Suppressor macrophage treated with lipopolysaccharide for 4 hours (primary cell): ENCODE measurements at places on chromosomes 7 and 10.

GRCh38 chr7:150368884-150369747, 494 bp downstream of the REPIN1 start:
- peak; percentile 41 for DNase-seq

DNA sequence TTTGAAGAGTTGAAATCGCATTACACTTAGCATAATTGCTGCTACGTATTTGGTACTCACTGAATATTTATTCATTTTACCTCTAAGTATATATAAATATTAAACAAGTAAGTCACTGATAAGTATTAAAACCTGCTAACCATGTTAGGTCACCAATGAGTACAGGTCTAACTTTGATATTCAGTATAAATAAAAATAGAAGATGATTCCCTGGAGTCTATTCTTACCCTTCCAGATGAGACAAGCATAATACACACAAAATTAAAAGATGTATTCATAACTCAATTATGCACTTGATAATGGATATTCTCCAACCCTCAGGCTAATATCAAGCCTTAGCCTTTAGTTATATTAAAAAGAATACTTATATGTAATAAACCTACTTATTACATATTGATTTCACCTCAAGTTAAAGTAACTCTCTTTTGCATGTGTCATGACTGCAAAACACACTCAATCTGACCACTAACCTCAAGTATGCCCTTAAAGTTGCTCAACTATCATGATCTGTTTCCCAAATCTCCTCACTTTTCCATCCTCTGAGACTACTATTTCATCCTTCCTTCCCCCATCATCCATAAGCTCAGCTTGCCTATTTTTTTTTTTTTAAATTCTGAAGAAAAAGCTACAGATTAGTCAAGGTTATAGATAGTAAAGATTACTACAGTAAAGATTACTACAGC, 46.8 kb downstream of the IPMK start:
- no peak for DNase-seq

- no peak for DNase-seq
These were observed 578.5 kb upstream of the MKI67 start for GRCh38 chr10:128704716-128705115.

DNA sequence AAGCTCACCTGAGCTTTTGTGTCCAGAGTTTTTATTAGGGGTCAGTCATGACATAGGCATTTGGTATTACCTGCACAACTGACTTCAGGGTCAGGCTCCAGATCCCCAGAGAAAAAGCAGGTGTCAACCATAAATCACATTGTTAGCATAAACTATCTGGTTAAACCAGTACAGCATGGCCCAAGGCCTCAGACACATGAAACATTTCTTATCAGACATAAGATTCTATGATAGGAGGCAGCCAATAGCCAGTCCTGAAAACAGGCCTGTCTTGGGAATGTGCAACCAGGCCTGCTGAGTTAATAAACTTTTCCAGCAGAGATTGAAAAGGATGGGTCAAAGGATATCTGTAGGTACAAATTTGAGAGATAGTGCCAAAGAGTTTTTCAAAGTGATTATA, 116.1 kb downstream of the TPST1 start:
- no peak for DNase-seq

DNA sequence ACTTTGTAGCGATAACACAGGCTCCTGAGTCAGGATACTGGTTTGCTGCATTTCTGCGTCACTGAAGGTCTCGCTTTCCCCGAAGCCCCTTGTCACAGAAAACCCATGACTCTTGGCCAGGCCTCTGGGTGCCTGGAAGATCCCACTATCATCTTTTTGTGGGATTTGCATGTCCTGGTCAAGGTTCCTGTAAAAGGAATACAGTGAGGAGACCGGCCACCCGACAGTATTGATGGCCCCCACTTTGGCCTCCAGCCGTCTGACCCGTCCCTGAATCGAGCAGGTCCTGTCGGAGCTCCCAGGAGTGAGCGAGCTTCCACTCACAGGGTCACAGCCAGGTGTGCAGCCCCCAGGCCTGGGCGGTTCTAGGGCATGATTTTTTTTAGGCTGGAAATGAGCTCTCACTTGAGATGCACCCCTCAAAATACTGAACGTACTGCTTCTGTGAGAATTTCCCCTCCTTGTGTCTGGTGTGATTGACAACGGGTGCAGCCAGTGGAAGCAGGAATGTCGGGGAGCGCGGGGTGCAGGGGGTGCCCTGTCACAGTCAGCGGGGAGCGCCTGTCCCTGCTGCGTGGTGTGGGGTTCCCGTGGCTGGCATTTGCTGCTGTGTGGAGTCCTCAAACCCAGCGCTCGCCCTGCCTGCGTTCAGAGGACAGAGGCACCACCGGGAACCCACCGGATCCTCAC, 75.8 kb downstream of the DNAJB6 start:
- DNase-seq = no peak

GRCh38 chr7:140501966-140502365, 22.7 kb upstream of the MKRN1 start:
- no peak for DNase-seq

- peak; percentile 71 for DNase-seq
These were observed 56.6 kb downstream of the ELMO1 start for GRCh38 chr7:37391791-37392672.

DNA sequence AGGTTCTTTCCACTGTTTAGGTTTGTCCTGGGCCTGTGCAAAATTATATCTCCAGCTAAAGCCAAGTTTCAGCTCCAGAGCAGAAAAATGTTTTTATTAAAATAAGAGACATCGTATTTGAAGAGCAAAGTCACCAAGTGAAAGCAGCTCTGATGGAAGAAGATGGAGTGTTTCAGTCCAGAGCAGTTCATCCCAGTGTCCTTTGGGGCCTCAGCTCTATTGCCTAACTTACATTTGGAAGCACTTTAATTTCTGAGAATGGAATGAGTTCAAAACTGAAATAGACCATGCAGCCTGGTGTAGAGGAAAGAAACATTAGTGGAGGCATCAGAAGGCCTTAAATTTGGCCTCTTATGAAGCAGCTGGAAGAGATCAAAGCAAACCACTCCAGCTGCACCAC, 545.2 kb downstream of the SORCS1 start:
- DNase-seq = no peak

- peak; percentile 22 for DNase-seq
These were observed 10.0 kb downstream of the CYP3A5 start for GRCh38 chr7:99669782-99670181.

GRCh38 chr7:106792233-106792926, 72.7 kb upstream of the PIK3CG start:
- DNase-seq = no peak

DNA sequence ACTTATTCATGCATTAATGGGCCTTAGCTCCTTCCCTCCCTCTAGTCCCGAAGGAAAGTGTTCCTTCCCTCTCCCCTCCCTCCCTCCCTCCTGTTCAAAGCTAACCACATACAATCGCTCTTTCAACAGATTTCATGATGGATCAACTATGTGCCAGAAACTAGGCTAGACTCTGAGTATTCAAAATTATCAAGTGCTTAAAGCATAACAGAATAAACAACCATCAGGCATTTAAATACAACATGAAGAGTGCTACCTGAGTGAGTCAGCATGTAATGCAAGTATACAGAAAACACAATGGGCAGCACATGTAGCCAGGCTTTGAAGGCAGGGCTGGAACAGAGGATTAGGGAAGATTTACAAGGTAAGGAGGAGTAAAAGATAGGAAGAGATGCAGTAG, 11.3 kb downstream of the CHCHD3 start:
- DNase-seq = no peak

DNA sequence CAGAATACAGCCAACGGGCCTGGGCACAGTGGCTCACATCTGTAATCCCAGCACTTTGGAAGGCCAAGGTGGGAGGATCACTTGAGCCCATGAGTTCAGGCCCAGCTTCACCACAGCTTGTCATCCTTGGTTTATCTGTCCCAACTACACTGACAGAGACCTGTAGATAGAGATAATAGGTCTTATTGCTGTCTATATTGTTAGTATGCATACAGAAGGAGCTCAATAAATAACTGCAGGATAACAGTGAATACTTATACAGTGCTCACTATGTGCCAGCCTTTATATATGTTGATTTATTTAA, 1.3 kb downstream of the CNPY4 start:
- no peak for DNase-seq

DNA sequence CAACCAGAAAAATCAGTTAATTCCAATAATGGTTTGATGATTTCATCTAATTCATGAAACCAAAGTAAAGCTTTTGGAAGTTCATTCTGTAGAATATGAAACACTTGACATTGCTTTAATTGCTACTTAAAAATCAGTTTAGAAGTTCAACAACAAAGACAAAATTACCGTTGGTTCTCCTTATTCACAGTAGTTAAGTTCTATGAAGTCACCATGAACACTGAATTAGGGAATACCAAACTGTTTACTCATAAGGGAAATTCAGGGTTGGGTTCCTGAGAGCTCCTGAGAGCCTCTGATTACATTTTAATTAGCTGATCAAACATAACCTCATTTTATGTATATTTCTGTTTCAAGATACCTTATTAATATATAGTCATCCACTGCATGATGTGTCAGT, 46.2 kb downstream of the ZNF438 start:
- DNase-seq = peak; percentile 38

DNA sequence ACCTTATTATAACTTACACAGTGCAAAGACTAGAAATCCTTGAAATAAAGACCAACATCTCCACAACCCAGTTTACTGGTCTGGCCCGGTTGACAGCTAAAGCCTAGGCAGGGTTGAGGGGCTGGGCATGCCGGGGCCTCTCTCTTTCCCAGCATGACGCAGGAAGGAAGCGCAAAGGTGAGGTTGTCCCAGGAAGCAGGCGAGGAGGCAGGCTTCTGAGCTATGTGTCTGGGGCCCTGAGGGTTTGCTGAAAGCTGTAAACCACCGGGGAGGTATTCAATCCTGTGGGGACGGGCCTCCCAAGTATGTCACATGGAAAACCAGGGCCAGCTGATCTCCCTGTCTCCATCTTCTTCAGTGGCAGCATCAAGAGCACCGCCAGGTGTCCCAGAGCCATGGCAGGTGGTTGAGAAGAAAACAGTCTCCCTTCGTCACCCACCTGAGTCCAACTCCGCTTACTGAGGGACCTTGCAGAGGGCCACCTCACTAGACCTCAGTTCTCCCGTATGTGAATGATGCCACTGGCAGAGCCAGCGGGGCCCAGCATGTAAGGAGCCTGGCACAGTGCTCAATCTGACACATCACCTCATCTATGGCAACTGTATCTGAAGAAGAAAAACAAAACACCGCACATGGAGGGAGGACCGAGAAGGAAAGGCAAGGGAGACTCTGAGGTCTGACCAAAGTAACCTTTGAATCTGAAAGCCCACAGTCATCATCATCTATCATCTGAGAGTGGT, 49.5 kb downstream of the FAM53B start:
- no peak for DNase-seq

- DNase-seq = no peak
These were observed 26.7 kb downstream of the HECW1 start for GRCh38 chr7:43139137-43139536.

DNA sequence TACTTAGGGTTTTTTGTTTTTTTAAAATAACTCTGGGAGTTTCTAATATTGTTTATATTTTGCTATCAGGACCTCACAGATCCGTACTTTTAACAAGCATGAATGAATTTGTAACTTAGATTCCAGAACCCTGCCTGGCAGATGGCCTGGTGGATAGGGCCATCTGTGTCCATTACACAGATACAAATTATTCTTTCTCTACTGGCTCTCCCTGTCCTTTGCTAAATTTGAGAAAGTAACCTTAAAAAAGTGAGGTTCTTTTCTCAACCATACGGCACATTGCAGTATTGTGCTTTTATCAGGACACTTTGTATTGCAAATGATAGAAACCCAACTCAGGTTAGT, 26.6 kb downstream of the LCOR start:
- DNase-seq = no peak

- no peak for DNase-seq
These were observed 31.6 kb upstream of the ETV1 start for GRCh38 chr7:14021069-14021468.

DNA sequence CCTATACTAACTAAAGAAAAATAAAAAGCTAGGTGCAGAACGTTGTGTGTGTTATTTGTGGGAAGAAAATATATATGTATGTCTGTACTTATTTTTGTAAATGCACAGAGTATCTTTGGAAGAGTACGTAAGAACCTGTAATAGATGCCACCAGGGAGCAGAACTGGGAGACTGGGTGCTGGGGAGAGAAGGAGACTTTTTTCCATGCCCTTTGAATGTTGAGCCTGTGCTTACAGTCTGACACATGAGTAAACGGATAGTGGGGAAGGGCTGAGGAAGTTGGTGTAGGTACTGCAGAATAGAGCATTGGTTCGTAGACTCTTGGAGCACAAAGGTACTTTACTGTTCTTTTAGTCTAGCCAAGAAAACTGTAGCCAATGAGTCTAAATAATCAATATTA, 1.3 kb upstream of the SCRN1 start:
- no peak for DNase-seq

- no peak for DNase-seq
These were observed 34.5 kb upstream of the PDZD8 start for GRCh38 chr10:117409549-117410305.

DNA sequence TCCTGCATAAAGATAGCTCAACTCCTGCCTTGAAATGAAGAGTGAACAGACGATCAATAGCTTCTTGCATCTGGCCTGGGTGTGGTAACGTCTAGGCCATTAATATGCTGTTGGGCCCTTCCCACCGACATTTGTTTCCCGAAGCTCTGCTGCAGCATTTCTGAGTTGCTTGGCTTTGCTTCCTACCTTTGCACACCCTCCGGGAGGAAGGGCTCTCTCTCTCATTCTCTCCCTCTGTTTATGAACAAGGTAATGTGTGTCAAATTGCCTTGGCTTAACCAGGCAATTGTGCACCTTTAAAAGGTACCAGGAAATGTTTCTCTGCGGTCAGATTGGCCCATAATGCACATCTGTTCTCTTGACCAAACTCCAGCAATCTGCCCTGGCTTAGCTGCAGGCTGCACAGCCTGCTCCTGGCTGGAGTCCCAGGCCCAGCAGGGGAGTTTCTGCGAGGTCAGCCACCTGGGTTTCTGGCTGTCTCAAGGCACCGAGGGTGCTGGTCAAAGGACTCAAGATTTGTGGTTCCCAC, 223.7 kb downstream of the SNX10 start:
- DNase-seq = no peak

- no peak for DNase-seq
These were observed 134.6 kb upstream of the FGFR2 start for GRCh38 chr10:121732656-121733445.

GRCh38 chr10:63919575-63920279, 398.5 kb downstream of the REEP3 start:
- DNase-seq = peak; percentile 49
